ENCODE measurements at places on chromosomes 12 and 14.

GRCh38 chr12:58249610-58250009 lies 308.2 kb downstream of the ATP23 start:
- no peak for DNase-seq

DNA sequence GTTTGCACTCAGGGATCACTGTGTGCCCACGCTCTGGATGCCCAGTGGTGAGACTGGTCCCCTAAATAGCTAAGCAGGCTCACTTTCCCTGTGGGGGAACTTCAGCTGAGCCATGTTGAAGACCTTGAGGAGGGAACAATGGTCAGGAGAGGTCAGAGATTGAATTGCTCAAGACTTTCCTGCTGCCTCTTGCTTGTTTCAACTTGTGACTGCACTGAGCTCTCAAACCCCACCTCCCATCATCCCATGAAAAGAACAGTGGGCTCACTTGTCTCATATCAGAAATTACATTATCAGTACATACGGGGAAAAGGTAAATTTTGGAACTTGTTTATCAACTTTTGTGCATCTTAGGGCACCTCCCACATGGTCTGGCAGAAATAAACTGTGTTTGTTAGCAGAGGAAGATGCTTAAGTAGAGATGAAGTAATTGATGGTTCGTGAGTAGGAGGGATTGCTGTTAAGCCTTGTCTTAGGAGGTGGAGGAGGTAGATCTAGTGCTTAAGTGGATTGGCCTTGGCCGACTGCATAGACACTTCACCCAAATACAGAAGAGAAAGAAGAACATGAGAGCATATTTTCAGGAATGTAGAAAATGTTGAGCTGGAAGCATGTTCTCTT lies 15.0 kb upstream of the SERPINA1 start:
- no peak for DNase-seq

GRCh38 chr14:61698206-61698980 lies 3.1 kb downstream of the HIF1A start:
- DNase-seq: no peak

DNA sequence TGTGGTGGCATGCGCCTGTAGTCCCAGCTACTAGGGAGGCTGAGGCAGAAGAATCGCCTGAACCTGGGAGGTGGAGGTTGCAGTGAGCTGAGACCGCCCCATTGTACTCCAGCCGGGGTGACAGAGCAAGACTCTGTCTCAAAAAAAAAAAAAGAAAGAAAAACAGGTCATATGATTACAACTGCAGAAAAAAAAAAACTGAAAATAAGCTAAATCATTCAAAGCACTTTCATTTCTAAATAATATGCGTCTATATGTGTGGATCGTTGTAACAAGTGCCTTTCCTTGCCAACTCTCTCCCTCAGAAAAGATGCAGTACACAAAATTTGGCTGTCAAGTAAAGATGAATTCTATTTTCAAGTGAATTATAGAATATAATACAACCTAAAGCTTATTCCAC lies 42.4 kb downstream of the ATXN2 start:
- DNase-seq: no peak

Measured in fibroblast of skin of left biceps (primary cell).